Stimulated activated CD8-positive, alpha-beta memory T cell treated with anti-CD3 and anti-CD28 coated beads, Interleukin-4, amount 100 ng/mL, for 24 hours (primary cell): ENCODE measurements at places on chromosomes 1 and 21.

- no peak for DNase-seq
These were observed 17.5 kb upstream of the COL6A2 start for GRCh38 chr21:46080171-46081021.

DNA sequence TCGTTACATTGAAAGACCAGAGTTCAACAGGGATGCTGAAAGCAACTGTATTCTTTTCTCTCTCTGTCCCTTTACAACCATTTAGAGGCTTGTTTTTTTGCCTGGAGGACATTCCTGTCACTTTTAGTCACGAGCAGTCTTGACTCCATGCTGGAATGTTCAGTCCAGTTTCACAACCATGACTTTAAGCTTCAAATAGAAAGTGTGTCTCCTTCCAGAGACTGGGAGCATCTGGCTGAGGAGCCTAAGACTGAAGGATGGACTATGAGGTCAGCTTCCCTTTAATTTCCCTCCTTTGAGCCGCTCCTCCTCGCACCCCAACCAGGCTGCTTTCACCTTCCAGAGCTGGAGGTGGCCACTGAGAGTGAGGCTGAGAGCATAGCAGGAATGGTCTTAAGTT, 10.5 kb upstream of the RYR2 start:
- no peak for DNase-seq

DNA sequence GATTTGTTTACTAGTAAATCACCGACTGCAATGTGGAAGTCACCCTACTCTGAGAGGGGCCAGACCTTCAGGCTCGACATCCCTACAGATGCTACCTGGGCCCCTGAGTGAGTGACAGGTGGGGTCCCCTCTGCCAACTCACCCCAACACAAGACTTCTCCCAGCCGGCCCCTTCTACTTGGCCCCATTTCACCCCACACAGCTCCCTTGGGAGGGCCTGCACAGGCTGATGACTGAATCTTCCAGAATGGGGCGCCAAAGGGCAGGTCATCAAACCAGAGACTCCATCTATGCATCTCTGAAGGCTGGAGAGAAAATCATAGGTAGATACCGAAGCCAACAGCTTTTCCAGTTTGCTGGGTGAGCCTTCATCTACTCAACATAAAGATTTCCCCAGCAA, 9.4 kb upstream of the S100A8 start:
- no peak for DNase-seq

GRCh38 chr1:88455621-88456256, 228.3 kb upstream of the PKN2 start:
- no peak for DNase-seq

GRCh38 chr1:210600421-210601159, 271.9 kb downstream of the HHAT start:
- DNase-seq: no peak

DNA sequence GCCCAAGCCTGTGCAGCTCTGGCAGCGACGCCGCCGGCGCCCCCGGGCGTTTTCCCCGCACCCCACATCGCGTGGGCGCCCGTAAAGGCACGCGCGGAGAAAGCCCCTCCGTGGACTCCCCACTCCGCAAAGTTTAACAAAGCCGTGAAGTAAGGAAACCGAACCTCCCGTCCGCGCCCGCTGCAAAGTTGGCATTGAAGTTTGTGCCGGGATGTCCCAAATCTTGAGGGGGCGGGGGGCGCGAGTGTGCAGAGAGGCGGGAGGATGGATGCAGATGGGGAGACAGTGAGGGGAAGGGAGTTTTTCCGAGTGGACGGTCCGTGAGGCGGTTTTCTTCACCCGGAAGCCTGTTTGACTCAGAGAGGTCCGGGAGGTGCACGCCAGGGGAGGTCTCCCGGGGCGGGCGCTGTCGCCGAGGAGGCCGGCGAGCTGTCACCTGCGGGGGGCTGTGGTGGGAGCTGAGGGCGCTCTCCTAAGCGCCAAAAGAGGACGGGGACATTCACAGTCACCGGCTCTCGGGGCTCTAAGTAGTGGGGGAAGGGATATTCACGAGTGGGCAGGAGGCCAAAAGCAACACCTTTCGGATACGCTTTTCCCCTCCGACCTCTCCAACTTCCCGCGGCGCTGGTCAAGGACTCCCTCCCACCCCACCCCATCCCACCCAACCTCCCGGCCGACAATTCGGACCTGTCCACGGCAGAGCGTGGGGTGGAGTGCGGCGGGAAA, 1.3 kb downstream of the WLS start:
- DNase-seq: no peak

- no peak for DNase-seq
These were observed 347.9 kb downstream of the ZP4 start for GRCh38 chr1:237542525-237543418.
